Esophagus muscularis mucosa (tissue), 4 donors: ENCODE measurements at places on chromosomes 5 and 9. TPM values are rescaled to one million over a fixed set of nuclear protein-coding genes. Genes with fewer than 3 reads are reported as not detected.

The FSD1L gene
- total RNA-seq = 2.7 TPM

The SAXO1 gene
- total RNA-seq = 0.11 TPM

The TMEM161B gene
- 11.9 TPM for total RNA-seq

The C9orf78 gene
- total RNA-seq = 47.3 TPM

The SCGB3A1 gene
- total RNA-seq = 2.4 TPM

The FOXD4L6 gene
- total RNA-seq = not detected

The RLN2 gene
- not detected for total RNA-seq

The F2RL1 gene
- total RNA-seq = 1.3 TPM

The TPPP gene
- 28.7 TPM for total RNA-seq

The ANKRD18B gene
- total RNA-seq = not detected

The MAN2A1 gene
- total RNA-seq = 29.5 TPM

The TMC1 gene
- total RNA-seq = not detected

The ZNF483 gene
- 15.0 TPM for total RNA-seq

The LCN10 gene
- 7.0 TPM for total RNA-seq

The RANBP3L gene
- total RNA-seq = 2.8 TPM

The ZNF366 gene
- 11.1 TPM for total RNA-seq

The ANGPTL2 gene
- 57.0 TPM for total RNA-seq
